Adrenal gland (tissue), 19 donors: ENCODE measurements at places on chromosomes 1 and 21. TPM values are rescaled to one million over a fixed set of nuclear protein-coding genes. Genes with fewer than 3 reads are reported as not detected.

Gene VWA5B1
- total RNA-seq = 2.5 TPM

- H3K36me3 ChIP-seq = no peaks in the 10 kb centered on the region
- peaks cover 26% of the 10 kb centered on the region for H3K4me1 ChIP-seq
- H3K27ac ChIP-seq = peak overlapping the region; percentile 89
These were observed 50.7 kb downstream of the ALG14 start for GRCh38 chr1:95021805-95022643.

DNA sequence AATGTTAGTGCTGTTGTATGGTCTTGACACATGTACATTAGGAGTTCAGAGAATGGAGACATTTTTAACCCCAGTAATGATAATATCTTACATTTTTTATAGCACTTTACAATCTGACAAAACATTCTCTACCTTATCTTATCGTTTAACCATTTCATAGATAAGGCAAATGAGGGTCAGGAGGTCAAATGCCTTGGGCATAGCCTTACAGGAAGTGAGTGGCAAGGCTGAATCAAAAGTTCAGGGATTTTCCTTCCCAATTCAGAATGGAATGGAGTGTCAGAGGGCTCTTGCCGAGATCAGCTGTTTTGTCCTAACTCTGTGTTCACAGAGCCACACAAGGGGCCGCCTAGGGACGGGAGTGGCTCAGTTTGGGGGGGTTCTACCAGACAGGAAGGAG lies 57.6 kb upstream of the AK4 start:
- H3K27me3 ChIP-seq = peaks cover 13% of the 10 kb centered on the region
- H3K36me3 ChIP-seq = no peaks in the 10 kb centered on the region
- H3K4me1 ChIP-seq = no peaks in the 10 kb centered on the region
- no peak for DNase-seq
- no peak overlapping the region for H3K4me3 ChIP-seq
- no peak overlapping the region for H3K27ac ChIP-seq

DNA sequence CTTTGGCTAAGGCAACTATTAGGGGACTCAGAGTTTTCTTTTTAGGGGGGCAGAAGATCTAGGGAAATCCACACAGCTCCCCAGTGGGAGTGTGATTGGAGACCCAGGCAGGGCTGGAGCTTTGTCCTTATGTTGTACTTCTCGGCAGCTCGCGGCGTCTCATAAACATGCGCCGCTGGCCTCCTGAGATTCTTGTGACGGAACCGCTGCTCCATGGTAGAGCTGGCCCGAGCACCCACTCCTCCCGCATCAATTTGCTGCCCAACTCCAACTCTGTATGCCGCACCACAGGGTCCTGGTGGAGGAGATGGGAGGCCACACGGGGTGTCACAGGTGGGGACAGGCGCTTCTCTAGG lies 143.9 kb downstream of the GALNT2 start:
- H3K27ac ChIP-seq = no peak overlapping the region
- H3K36me3 ChIP-seq = no peaks in the 10 kb centered on the region
- H3K27me3 ChIP-seq = no peaks in the 10 kb centered on the region
- DNase-seq = no peak

GRCh38 chr1:233672732-233673131 lies 58.8 kb downstream of the KCNK1 start:
- H3K27me3 ChIP-seq = no peaks in the 10 kb centered on the region
- DNase-seq = no peak
- H3K36me3 ChIP-seq = no peaks in the 10 kb centered on the region
- H3K4me1 ChIP-seq = no peaks in the 10 kb centered on the region

- DNase-seq = peak; percentile 32
- no peaks in the 10 kb centered on the region for H3K36me3 ChIP-seq
- H3K27me3 ChIP-seq = no peaks in the 10 kb centered on the region
- H3K27ac ChIP-seq = peak overlapping the region; percentile 90
These were observed 1.5 kb downstream of the PTGFRN start for GRCh38 chr1:116911188-116911553.

GRCh38 chr1:22064751-22065402 lies 12.4 kb downstream of the CDC42 start:
- H3K4me1 ChIP-seq = peaks cover 89% of the 10 kb centered on the region
- H3K27ac ChIP-seq = no peak overlapping the region
- no peaks in the 10 kb centered on the region for H3K36me3 ChIP-seq
- no peak overlapping the region for H3K4me3 ChIP-seq
- no peaks in the 10 kb centered on the region for H3K27me3 ChIP-seq
- DNase-seq = no peak

Gene ESPN
- 6.8 TPM for total RNA-seq

DNA sequence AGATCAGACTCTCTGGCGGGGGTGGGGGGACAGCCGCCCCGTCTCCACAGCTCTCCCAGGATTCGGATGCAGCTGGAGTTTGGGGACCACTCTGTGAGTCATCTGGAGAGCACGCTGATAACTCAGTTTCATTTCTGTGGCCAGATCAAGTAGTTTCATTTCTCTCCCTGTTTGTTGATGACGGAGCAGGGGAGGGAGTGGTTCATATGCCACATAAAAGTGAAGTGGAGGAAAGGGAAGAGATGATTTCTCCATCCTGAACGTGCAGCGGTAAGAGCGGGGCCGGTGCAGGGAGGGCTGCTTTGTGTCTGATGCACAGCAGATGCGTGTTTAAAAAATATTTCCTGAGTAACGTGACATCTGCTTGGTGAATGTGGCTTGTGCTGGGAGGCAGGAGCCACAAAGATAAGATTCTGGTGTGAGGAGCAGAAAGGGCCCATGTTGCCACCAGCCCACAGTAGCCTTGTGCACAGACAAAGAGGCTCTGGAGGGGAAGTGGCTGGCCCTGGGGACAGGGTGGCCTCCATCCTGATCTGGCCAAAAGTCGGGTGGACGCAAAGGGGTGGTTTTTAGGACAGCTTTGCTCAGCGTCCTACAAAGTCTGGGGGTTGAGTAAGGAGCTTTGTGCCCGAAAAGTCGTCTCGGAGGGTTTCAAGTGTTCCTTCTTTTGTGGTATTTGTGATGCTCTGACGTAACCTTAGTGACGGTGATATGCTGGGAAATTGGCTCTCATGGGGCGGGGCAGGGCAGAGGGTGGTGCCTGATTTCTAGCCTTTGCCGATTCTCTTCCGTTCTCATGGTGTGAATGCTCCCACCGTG lies at the start of gene MX2:
Gene MX2 (plus strand): TSS at position 242 of the 819 bp plus-strand sequence. CDS start 14,880 bp downstream, outside the sequence.
- H3K4me1 ChIP-seq = no peaks in the 10 kb centered on the region
- no peaks in the 10 kb centered on the region for H3K27me3 ChIP-seq
- peak within 1 kb of the TSS; percentile 57 for H3K27ac ChIP-seq
- H3K36me3 ChIP-seq = no peaks in the 10 kb centered on the region
- no peak within 1 kb of the TSS for H3K4me3 ChIP-seq

DNA sequence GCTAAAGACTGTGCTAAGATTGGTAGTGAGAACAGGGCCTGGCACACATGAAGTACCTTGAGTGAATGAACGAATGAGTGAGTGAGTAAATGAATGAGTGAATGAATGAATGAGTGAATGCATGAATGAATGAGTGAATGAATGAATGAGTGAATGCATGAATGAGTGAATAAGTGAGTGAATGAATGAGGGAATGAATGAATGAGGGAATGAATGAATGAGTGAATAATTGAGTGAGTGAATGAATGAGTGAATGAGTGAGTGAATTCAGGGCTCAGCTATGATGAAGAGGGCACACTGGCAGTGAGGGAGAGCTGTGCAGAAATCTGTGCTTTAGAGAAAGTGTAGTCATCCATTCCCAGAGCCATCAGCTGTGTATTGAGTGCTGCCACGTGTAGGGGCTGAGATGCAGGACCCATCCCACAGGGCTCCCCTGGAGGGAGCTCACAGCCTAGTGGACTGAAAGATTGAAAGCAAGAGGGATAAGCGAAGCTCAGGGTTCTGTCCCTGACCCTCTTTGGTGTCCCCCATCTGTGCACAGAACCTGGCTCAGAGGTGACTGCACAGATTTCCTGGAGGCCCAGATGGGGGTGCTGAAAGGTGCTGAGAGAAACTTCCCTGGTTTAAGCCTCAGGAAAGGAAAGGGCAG lies 217.9 kb upstream of the VAMP3 start:
- no peaks in the 10 kb centered on the region for H3K4me1 ChIP-seq
- DNase-seq = no peak
- H3K27me3 ChIP-seq = no peaks in the 10 kb centered on the region
- no peak overlapping the region for H3K27ac ChIP-seq
- H3K36me3 ChIP-seq = no peaks in the 10 kb centered on the region

DNA sequence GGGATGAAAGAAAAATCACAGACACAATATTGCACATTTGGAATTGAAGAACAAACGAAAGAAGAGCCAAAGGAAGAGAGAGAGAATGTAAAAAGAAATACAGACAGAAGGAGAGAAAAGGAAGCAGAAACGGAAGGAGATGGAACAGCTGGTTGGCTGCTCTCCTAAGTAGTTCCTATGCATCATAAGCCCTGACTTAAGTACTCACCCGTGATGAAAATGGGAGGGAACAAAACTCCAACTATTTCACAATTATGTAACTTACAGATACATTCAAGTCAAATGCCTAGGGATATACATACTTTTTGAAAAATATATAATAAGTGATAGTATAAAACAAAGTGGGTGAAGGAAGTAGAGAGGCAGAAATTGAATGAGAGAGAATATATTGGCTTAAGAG lies 88.5 kb downstream of the TTLL7 start:
- no peak for DNase-seq
- no peaks in the 10 kb centered on the region for H3K4me1 ChIP-seq
- H3K36me3 ChIP-seq = no peaks in the 10 kb centered on the region
- no peak overlapping the region for H3K27ac ChIP-seq
- no peaks in the 10 kb centered on the region for H3K27me3 ChIP-seq
